ENCODE measurements at places on chromosomes 1 and 21.

GRCh38 chr21:32819694-32820093 lies 48.1 kb upstream of the PAXBP1 start:
- DNase-seq = no peak

GRCh38 chr1:16085522-16085921 lies 12.1 kb upstream of the FAM131C start:
- DNase-seq = no peak

DNA sequence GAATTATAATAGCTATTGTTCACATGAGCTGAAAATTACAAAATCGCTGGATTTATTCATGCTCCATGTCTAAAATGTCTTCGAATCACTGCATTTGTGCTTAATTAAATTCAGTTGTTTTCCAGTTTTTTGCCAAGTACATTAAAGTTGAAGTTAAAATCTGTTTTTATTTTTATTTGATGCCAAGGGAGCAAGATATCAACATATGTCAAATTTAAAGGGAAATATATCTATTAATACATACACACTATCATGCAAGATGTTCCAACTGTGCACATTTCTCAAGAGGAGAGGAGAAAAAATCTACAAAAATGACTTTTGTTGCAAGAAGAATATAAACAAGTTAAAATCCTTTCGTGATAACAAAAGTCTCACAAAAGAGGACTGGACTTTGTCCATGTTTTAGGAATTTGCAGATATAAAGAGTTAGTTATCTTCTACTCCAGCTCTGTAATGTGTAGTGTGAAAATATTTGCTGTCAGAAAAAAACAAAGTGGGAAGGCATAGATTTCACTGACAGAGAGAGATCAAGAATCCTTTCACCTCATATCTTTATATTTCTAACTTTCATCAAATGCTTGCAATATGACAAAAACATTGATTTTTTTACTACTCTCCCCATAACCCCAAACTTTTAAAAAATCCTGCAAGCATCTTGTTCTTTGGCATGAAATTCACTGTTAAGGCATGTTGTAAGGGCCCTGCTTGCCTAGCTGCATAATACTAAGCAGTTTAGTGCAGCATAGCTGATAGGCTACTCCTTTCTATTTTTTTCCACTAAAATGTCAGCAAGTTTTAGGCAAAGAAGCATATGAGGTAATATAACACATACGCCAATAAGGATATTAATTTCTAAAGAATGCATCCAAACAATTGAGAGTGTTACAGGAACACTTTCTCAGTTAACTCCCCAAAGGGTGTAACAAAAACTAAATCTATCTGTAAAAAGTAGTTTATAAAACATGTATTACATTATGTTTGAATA lies 340.2 kb upstream of the ADAMTS5 start:
- DNase-seq = no peak

GRCh38 chr1:214898161-214898560 lies 184.4 kb upstream of the KCNK2 start:
- DNase-seq = no peak

GRCh38 chr1:109258481-109259466 lies 9.4 kb downstream of the CELSR2 start:
- DNase-seq = no peak

GRCh38 chr1:48002142-48002541 lies 5.0 kb upstream of the TRABD2B start:
- DNase-seq = no peak

DNA sequence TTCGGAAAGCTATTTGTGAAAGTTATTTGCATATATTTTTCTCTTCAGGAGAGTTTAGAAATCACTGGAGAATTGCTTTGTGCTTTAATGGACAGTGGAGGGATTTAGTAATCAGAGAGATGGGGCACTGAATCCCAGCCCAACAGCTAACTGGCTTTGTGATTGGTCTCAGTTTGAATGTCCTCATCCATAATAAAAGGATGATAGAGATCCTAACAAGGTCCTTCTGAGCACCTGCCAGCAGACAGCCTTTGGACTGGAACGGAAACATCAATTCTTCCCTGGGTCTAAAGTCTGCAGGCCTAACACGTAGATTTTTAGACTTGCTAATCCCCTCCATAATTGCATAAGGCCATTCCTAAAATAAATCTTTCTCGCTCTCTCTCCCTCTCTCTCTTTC lies 112.0 kb upstream of the ADAMTS5 start:
- no peak for DNase-seq

GRCh38 chr1:20470194-20470593 lies 15.8 kb downstream of the CAMK2N1 start:
- no peak for DNase-seq

GRCh38 chr1:196960854-196961253 lies 16.5 kb upstream of the CFHR5 start:
- DNase-seq = no peak

- no peak for DNase-seq
These were observed at the start of gene MYBPHL for GRCh38 chr1:109306832-109307273. TSS of gene MYBPHL (minus strand) at chr1:109307011. CDS start at chr1:109306991, 20 bp downstream.

- DNase-seq = no peak
These were observed 16.2 kb downstream of the CCSAP start for GRCh38 chr1:229326601-229327000.

DNA sequence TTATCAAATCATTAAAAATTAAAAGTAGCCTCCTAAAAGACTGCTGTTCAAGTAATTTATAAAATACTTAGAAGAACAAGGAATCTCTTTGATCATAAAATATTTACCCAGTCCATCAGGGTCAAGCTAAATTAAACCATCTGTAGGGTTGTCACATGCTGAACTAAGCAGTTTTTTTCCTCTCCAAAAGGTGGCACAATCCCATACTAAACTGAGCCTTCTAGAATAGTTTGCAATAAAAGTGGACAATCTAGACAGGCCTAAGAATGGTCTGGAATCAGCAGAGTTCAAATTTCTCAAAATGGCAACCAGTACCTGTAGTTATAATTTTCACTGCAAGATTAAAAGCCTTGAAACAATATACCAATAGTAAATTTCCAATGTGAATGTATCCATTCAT lies 194.8 kb downstream of the EIF4G3 start:
- DNase-seq = no peak

- DNase-seq = no peak
These were observed 12.1 kb downstream of the EPHA10 start for GRCh38 chr1:37752583-37753471.

DNA sequence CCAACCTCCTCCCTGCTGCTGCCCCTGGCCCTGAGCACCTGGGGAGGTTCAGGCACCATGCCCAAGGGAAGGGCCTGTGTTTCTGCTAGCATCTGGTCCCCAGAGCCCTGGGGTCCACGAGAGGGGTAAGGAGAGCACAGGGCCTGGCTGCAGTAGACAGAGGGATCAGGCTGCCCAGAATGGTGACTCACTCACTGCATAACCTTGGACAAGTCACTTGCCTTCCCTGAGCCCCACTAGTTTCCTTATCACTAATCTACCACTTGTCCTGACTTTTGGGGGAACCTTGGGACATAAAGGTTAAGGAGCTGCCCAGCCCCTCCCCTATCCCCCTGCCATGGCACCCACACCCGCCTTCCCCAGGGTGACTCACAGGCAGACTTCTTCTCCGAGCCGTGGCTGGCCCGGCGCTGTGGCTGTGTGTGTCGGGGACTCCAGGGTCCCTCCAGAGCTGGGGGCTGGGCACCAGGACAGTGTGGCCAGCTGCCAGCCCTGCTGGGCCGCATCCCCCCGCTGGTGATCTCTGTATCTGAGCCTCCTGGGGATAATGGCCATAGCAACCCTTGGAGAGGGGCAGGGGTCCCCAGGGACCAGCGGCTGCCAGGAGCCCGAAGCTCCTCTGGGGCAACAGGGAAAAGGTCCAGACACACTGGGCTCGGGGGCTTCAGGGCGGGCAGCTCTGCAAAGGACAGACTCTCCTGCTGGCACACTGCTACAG lies 4.0 kb downstream of the ARHGEF19 start:
- DNase-seq = no peak

- no peak for DNase-seq
These were observed 132.9 kb downstream of the RHOU start for GRCh38 chr1:228867951-228868730.

GRCh38 chr21:23936224-23936623 lies 1671.1 kb downstream of the MRPL39 start:
- DNase-seq = no peak

- DNase-seq = no peak
These were observed 5.4 kb upstream of the SLC2A7 start for GRCh38 chr1:9031484-9032259.

DNA sequence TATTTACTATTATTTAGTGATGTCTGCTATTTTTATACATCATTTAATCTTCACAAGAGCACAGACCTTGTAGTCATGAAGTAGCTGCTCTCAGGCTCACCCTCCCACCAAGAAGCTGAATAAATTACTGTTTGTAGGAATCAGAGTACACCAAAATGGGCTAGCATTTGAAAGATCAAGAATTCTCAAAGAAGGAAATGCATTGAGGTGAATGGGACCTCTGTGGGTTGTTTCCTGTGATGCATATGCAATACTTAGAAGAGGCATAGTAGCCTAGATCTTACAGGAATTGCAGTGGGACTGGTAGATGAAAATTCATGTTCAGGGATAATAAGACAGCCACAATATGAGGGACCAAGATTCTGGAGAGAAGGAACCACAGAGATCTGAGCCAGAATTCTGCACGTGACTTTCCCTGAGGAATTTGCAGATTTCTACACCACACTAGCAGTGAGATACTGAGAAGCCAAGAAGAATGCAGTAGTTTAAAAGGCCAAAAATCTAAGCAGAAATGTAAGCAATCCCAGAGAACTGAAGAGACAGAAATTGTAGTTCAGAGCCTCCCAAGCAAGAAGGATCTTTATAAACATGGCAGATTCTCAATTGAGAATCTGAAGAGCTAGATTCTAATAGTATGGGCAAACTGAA lies 307.0 kb downstream of the ST6GALNAC3 start:
- DNase-seq = no peak

- DNase-seq = peak; percentile 74
These were observed at the start of gene BTG3 for GRCh38 chr21:17612565-17613241. TSS of gene BTG3 (minus strand) at chr21:17612901. CDS start at chr21:17609144, 3,757 bp downstream.

DNA sequence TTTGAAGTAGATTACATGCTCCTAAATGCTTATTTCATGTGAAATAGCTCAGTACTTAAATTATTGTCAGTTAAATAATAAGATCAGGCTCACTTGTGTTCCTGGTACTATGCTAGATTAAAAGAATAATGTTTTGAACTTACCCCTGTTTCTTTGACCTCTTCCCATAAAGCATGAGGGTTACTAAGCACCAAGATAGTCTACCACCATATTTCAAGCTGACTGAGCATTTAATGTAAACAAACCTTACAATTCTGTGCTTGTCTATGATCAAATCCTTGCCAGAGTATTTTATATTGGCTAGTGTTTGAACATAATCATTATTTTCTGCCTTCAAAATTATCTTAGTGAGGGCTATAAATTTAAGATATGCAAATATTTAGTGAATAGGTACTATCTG lies 98.1 kb downstream of the LHX9 start:
- no peak for DNase-seq

DNA sequence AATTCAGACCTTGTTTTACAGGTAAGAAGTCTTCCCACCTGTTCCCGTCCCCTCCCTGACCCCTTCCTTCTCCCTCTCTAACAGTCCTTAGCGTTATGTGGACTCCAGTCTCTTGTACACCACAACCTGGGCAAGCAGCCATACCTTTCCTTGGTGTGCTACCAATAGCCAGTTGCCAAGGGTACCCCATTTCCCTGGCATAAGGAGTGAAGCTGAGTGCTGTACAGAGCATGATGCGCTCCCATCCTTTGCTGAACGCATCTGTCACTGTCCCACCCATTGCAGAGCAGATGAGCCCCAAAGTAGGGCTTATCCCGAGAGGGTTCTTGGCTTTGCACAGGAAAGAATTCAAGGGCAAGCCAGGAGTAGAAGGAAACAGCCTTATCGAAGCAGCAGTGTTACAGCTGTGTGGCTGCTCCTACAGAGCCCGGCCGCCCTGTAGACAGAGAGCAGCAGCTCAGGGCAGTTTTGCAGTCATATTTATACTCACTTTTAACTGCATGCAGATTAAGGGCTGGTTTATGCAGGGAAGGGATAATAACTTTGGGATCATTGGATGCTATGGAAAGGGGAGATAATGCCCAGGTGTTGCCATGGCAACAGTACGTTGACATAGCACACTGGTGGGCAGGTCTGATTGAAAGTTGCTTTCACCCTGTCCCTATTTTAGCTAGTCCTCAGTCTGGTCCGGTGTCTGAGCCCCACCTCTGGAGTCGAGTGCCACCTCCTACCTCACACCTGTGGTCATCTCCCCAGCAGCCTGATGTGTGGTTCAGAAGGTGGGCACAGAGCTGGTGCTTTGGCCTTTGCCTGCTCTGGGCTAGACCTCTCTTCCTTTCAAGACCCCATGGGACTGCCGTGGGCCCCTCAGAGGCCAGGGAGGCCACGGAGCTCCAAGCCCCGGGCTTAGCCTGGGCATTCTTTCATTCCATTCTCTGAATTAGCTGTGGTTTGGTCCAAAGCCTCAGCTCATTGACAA lies 5.1 kb downstream of the FHAD1 start:
- no peak for DNase-seq

GRCh38 chr1:17338706-17339493 lies 30.9 kb downstream of the PADI4 start:
- no peak for DNase-seq

GRCh38 chr1:50700621-50701020 lies 259.4 kb downstream of the FAF1 start:
- DNase-seq = no peak

DNA sequence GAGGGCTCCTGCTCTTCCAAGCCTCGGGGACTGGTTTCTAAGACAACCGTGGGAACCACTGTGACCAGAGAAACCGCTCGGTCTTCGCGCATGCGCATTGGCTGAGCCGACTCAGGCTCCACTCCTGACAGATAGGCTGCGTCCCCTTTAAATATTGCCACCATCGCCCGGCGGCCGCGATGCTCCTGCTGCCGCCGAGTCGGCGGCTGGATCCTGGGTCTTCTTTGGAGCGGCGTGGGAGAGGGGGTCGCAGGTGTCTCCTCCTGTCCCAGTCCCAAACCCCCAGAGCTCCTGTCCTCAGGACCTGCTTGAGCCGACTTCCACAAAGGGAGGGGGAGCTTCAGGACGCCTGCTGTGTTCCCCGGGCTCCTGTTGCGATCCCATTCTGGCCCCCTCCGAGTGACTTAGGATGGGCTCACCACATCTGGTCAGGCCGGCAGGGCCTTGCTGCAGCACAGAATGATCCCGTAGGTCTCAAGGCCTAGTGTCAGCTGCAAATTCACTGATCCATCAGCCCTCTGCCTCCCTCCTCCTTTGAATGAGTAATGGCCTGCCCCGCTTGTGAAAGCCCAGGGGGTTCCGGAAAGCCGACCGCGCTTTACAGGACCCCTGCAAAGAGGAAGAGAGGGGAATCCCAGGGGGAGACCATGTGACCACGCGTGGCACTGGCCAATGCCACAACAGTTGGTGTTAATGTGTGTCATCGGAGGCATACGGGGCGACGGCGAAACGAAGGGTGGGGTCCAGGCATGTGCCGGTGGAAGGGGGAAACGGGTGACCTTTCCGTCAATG lies 683.2 kb upstream of the TPTE start:
- no peak for DNase-seq

- no peak for DNase-seq
These were observed 27.0 kb upstream of the SERBP1 start for GRCh38 chr1:67457247-67457646.

GRCh38 chr1:25669781-25670567 lies 53.4 kb downstream of the MAN1C1 start:
- DNase-seq = no peak

All from stimulated activated naive CD4-positive, alpha-beta T cell treated with Interleukin-2 at 50 U/mL for 16 hours (primary cell).